GM23338 (cell line): ENCODE measurements at places on chromosomes 1 and 21.

GRCh38 chr1:160797271-160797709 is 1.3 kb downstream of the LY9 start:
- no peak overlapping the region for H3K27ac ChIP-seq
- H3K4me1 ChIP-seq: no peaks in the 10 kb centered on the region
- no peak overlapping the region for H3K4me3 ChIP-seq
- no peaks in the 10 kb centered on the region for H3K36me3 ChIP-seq
- DNase-seq: no peak
- no peaks in the 10 kb centered on the region for H3K27me3 ChIP-seq

DNA sequence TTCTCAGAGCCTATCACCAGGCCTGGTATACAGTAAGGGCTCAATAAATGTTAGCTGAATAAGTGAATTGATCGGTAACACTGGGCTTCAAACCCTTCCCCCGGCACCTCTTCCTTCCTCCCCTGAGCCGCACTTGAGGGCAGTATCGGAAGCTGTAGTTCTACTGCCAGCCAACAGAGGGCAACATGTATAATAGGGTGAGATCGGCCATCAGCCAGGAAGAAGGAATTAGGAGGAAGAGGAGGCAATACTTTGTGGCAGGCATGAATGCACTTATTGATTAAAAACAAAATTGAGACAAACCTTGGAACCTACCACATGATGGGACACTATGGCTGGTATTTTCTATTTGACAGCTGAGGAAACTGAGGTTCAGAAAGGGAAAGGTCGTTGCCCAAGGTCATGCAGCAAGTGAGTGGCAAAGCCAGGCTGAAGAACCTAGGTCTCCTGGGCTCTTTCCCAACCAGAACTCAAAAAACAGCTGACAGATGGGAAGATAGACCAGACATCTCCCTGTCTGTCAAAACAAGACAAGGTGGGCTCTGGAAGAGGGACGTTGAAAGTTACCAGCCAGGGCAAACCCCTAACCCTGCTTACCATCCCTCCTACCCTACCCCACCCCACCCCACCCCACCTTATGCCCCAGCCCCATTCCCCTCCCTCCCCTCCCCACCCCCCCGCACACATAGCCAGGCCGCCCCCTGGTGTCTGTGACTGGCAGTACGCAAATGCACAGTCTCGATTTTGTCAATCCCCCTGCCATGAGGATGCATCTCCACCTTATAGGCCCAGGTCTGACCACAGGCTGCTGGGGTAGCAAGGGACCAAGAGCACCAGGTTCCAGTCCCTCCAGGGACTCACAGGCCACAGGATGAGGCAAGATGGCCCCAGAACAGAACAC is 107.3 kb upstream of the RUNX3 start:
- H3K27me3 ChIP-seq: no peaks in the 10 kb centered on the region
- H3K4me3 ChIP-seq: no peak overlapping the region
- H3K27ac ChIP-seq: no peak overlapping the region
- peak; percentile 80 for DNase-seq

GRCh38 chr1:115539061-115539460 is 102.7 kb upstream of the VANGL1 start:
- no peak overlapping the region for H3K4me3 ChIP-seq
- H3K27me3 ChIP-seq: no peaks in the 10 kb centered on the region
- no peaks in the 10 kb centered on the region for H3K4me1 ChIP-seq
- DNase-seq: no peak
- H3K27ac ChIP-seq: no peak overlapping the region

DNA sequence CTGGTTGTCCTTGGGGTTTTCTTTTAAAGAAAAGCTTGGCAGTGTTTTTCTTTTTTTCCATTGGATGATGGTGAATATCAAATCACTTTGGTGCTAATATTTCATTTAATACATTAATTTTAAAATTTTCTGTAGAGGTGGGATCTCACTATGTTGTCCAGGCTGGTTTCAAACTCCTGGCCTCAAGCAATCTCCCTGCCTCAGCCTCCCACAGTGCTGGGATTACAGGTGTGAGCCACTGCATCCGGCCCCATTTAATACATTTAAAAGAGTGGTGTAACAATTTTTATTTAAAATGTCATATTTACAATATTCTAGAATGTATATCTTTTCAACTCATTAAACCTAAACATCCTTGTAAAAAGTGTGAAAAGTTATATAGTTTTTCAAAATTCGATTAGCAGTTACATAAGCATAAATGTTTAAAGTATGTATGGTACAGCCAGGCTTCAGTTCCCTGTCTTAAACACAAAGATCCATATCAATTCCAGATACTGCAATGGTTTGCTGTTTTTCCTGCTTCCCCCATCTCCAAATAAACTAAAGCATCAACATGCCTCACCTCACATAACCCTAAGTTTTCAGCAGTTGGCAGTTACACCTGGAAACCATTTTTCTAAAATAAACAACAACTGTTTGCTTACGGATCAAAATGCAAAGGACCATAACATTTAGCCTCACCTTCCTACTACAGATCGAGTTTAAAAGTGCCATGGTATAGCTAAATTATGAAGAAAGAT is 8.9 kb upstream of the LGALS8 start:
- H3K36me3 ChIP-seq: no peaks in the 10 kb centered on the region
- H3K4me1 ChIP-seq: peaks cover 14% of the 10 kb centered on the region
- no peak overlapping the region for H3K27ac ChIP-seq
- H3K4me3 ChIP-seq: no peak overlapping the region

DNA sequence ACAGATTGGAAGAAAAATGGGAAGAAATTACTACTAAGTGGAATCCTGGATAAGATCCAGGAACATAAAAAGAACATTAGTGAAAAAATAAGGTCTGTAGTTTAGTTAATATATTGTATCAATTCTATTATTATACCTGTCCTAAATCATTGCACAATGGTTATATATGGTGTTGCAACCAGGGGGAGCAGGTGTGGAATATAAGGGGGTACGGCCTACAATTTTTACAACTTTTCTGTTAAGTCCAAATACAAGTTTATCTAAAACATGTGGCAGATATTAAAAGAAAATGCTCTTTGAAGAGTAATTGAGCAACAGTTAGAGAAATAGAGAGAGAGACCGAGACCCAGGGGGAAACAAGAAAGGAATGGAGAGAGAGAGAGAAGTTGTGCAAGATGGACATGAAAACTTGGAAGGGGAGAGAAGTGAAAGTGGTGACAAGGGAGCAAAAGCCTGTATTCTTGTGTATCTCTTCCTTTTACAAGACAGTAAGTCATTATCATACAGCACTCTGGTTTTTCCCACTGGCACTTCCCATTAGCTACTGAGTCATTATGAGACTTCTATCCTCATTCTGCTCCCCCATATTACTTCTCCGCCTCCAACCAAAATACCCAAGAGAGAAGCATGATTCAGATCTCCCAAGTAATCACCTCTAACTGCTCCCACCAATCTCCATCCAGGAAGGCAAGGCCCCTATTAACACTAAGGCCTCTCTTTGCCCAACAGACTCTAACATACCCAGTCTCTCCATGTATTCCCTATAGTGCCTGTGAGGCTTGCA is 22.3 kb upstream of the TRAF3IP3 start:
- DNase-seq: no peak
- no peak overlapping the region for H3K4me3 ChIP-seq
- H3K27me3 ChIP-seq: no peaks in the 10 kb centered on the region
- H3K27ac ChIP-seq: no peak overlapping the region
- no peaks in the 10 kb centered on the region for H3K4me1 ChIP-seq

- no peaks in the 10 kb centered on the region for H3K27me3 ChIP-seq
- no peak for DNase-seq
- H3K36me3 ChIP-seq: no peaks in the 10 kb centered on the region
- no peak overlapping the region for H3K27ac ChIP-seq
Observed at GRCh38 chr1:66583021-66583420, 49.1 kb downstream of the SGIP1 start.

DNA sequence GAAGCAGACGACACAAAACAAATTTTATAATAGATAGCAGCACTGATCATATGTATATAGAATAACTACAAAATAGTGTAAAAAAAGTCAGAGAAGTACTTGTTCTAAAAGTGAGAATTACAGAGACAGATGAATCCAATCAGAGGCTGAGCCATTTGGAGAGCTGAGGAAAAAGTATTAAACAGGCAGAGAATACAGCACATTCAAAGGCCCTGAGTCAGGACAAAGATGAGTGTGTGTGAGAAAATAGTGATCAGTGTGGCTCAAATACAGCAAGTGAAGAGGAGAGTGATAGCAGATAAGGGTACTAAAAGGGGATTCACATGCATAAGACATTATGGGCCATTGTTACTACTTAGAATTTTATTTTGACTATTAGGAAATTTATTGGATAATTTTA is 430.6 kb upstream of the BRINP3 start:
- DNase-seq: no peak
- no peaks in the 10 kb centered on the region for H3K4me1 ChIP-seq
- no peaks in the 10 kb centered on the region for H3K36me3 ChIP-seq
- no peak overlapping the region for H3K4me3 ChIP-seq
- no peaks in the 10 kb centered on the region for H3K27me3 ChIP-seq

DNA sequence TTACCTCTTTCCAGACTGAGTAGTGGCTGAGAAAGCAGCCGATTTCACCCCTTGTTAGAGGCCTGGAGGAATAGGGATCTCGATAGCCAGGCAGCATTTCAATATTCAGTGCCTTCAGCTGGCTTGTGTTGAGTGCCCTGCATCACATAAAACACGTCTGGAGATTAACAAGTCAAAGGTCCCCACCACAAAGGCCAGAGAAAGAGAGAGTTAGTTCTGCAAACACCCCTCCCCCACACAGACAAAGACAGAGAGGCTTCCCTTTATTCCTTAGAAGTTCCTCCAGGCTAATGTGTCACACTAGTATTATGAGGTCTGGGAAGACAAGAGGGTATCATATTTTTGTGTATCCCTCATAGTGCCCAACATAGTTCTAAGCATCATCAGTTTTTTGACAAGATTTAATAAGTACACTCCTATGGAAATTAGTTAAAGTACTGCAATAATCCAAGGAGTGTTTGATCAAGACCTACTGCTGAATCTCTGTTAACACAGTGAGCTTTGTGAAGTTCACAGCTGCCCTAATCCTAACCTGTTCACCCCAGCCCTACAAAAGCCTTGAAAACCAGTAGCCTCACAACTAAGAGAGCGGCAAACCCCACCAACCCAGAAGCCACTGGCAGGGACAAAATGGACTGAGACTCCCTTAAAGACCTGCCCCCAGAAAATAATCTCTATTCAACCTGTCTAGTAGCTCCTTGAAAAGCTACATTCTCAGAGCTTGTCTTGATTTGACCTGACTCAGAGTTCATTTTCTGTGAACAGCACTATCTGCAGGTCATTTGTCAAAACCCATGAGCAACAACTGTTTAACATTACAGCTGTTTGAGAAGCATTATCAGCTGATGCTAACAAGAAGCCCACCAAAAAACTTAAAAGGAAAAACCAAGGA is 91.9 kb downstream of the COLGALT2 start:
- H3K4me1 ChIP-seq: peaks cover 15% of the 10 kb centered on the region; the same call in 1 of the 2 replicates
- no peak overlapping the region for H3K4me3 ChIP-seq
- H3K27me3 ChIP-seq: peaks cover 66% of the 10 kb centered on the region
- peak; percentile 92 for DNase-seq
- no peak overlapping the region for H3K27ac ChIP-seq
